ENCODE measurements at places on chromosomes 5 and 9. TPM values are rescaled to one million over a fixed set of nuclear protein-coding genes. Genes with fewer than 3 reads are reported as not detected.
A peak's percentile ranks its signal among the peaks of the same experiment; 100 is the strongest.

The LCP2 gene
- total RNA-seq: 0.09 TPM

DNA sequence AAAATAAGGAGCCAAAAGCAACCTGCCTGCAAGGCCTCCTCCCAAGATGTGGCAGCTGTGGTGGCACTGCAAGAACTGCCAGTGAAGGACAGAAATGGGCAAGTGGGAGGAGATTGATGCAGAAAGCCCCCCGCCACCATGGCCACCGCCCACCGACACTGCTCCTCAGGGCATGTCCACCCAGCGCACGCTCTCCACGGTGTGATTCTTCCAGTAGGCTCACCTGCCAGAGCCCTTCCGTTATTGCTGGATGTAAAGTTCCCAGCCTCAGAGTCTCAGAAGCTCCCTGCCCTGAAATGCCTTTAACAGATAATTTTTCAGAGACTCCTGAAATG is 155.2 kb upstream of the PHYKPL start:
- no peak for DNase-seq

DNA sequence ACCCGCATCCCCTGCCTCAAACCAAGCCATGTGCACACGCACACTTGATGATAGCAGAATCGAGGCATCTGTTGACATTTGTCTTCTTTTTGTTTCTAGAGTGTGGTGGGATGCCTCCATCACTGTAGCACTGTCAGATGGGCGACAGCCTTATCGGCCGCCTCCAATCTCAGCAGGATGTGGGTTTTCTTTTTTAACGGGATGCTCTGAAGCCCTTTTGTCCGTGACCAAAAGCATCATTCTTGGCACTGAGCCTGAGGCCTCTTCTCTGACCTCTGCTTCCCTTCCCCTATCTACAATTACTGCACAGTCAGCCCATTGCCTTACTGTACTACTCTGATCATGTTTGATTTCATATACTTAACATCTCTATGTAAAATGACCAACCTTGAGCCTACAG is 78.3 kb downstream of the LMNB1 start:
- DNase-seq: no peak

GRCh38 chr5:102865171-102865509 is 110.0 kb downstream of the PAM start:
- peak; percentile 34 for DNase-seq

- DNase-seq: peak; percentile 41
These were observed 2.5 kb upstream of the ZNF474 start for GRCh38 chr5:122126756-122127321.

- peak; percentile 46 for DNase-seq
These were observed 22.0 kb upstream of the WNK2 start for GRCh38 chr9:93161786-93162562.

DNA sequence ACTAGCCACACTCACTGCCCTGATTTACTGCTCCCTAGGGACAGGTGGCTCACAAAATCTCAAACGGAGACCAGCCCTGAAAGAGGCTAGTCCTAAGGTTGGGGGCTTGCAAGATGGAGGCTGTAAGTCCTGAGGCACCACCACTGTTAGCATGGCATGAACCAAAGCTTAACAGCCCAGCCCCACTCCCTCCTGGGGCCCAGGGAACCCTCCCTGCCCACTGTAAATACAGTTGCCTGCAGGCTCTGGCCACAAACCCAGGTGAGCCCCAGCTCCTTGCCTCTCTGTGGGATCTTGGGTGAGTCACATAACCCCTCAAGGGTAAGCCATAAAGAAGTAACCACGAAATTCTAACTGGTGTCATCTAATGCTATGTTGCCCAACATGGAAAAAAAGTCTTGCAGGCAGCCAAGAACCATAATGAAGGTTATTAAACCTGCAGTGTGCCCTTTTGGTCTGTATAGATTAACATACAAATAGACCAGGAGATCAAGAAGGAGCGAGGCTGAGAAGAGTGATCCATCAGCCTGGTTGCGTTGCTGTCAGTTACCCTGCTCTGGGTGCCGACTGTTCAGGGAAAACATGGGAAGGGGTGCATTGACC is 1.7 kb upstream of the POMT1 start:
- peak; percentile 58 for DNase-seq

The DAPK1 gene
- 31.1 TPM for total RNA-seq

- no peak for DNase-seq
These were observed 305.5 kb upstream of the SEMA6A start for GRCh38 chr5:116880150-116880549.

The MXD3 gene
- 2.8 TPM for total RNA-seq

DNA sequence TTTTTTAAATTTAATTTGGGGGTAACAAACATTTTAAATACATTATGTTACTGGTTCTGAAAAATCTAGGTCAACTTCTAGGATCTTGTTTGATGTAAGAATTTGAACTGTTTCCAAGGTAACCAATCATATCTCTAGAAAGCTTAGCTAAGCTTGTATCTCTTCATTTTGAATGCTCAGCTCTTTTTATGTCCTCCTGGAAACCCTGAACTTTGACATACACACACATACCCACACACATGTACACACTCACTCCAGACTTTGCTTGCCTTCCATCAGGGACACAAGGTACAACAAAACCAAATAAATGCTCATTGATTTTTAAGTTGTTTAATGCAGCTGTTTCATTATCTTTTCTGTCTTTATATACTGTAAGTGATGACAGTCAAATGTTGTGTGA is 178.5 kb downstream of the RAB3C start:
- DNase-seq: no peak

GRCh38 chr9:107280543-107280942 is 2.5 kb upstream of the RAD23B start:
- DNase-seq: no peak

DNA sequence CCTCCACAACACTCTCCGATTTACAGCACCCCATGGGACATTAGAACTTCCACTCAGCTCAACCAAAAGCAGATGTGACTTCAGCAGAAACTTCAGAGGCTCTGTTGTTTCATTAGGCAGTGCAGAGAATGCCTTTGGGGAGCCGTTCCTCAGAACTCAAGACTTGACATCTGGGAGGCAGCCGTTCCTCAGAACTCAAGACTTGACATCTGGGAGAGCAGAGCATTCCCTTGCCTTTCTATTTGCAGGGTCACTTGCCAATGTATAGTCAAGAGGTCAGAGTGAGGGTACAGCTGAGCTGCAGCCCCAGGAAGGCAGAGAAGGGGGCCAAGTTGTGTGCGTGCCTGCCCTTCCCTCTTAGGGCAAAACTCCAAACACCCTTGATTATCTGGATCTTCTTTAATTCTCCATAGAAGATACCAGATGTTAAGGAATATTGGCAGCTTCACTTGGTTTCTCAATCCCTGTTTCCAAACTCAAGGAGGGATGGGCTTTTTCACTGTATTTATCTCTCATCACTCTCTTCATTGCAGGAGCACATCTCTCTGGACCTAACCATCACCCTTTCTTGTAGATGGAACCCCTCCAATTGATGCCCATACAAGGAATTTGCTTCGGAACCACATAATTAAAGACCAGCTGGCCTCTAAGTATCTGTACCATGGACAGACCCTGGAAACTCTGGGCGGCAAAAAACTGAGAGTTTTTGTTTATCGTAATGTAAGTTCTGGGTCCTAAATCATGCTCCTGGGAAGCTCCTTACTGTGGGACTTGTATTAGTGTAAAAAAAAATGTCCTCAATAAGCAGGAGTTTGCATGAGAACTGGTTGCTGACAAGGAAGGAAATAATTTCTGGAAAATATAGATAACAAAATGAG is 25.6 kb downstream of the TGFBI start:
- DNase-seq: no peak

The HTR4 gene
- not detected for total RNA-seq

GRCh38 chr5:89117124-89117644 is 234.2 kb upstream of the MEF2C start:
- DNase-seq: peak; percentile 25

DNA sequence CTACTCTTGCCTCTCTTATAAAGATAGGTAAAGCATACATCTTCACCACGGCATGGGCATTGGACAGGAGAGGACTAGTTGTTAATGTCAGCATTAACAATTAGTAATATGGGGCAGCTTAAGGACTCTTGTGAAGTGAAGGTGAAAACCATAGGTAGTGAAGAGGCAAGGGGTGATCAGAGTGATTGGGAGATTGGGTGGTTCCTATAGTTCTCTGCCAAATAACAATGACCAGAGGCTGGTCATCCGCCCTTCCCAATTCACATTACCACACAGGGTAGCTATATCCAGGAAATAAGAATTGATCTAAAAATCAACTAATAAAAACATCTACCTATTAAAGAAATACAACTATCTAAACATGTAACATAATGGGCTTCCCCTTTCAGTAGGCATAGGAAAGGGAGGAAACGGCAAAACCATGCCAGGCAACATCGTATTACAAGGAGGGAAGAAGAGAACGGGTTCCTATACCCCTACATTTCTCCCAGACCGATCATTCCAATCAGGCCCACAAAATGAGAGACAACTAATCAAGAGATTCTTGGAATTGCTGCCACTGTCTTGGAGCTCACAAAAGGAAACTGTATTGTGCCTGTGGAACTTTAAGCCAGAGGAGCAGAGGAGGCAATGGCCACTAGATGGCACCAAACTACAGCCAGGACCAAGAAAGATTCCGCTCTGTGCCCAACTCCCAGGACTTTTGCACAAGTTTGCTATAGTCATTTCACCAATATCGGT is 121.6 kb downstream of the FBXL17 start:
- DNase-seq: peak; percentile 59

The TLR4 gene
- 9.1 TPM for total RNA-seq

The IL3 gene
- total RNA-seq: not detected

- DNase-seq: no peak
These were observed 237.3 kb downstream of the DRD1 start for GRCh38 chr5:175206669-175207068.

The SLC4A9 gene
- total RNA-seq: not detected

DNA sequence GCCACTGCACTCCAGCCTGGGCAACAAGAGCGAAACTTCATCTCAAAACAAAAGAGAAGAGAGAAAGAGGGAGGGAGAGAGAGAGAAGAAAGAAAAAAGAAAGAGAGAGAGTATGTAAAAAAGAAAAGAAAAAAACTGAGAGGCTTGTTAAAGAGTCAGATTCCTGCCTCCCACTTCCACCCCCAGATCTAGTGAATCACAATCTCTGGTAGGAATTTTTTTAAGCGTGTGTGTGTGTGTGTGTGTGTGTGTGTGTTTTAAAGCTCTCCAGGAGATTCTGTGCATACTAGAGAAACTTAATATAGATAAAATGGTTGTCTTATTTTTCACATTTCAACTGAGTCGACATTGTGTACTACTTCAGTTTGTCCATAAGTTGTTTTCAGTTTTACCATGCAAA is 32.0 kb downstream of the SAR1B start:
- DNase-seq: peak; percentile 85

The AQP3 gene
- 4.6 TPM for total RNA-seq

GRCh38 chr9:78115073-78115472 is 83.5 kb upstream of the GNAQ start:
- no peak for DNase-seq

GRCh38 chr5:177604656-177605055 is 4.7 kb downstream of the B4GALT7 start:
- DNase-seq: no peak

DNA sequence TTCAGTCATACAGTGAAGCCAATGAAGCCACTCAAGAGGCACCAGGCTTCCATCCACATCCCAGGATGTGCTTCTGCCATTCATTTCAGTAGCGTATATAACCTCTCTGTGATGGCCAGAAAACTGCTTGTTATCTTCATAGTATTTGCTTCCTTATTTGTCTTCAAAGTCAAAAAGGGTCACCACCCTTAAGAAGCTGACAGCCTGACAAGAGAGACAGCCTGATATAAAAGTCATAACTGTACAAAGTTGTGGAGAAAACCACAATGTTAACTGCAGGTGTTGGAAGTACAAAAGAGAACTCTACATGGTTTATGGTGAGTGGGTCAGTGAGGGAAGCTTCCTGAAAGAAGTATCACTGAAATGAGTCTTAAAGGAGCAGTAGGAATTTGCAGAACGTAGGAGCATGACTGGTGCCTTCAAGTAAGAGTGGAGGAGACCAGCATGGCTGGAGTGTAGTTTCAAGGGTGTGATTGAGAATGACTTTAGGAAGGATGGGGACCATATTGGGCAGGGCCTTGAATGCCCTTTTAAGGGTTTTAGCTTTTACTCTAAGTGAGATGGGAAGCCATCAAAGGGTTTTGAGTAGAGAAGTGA is 33.7 kb downstream of the NIM1K start:
- DNase-seq: no peak

DNA sequence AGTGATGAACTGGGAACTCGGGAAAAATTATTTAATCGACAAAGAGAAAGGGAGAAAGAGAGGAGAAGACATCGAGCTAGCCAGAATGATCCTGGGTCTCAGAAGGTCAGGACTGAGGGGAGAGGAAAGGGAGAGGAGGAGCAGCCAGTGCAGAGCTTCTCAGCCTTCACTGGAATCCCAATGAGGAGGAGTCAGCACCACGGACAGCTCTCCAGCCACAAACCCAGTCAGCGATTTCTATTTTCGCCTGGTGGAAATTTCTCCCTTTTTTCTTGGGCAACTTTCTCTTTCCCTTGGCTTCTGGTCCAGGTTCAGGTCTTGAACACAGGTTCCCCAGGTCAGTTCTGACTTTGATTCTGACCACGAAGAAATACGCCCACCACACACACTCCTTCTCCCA is 1.6 kb upstream of the BRINP1 start:
- peak; percentile 17 for DNase-seq

DNA sequence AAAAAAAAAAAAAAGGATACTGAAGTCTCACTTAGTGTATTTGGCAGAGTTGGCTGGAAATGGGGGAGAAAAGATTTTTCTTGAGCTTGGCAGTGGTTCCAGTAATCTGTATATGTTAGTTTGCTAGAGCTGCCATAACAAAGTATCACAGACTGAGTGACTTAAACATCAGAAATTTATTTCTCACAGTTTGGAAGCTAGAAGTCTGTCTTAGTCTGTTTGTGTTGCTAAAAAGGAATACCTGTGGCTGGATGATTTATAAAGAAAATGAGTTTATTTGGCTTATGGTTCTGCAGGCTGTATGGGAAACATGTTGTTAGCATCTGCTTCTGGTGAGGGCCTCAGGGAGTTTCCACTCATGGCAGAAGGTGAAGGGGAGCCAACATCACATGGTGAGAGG is 89.6 kb upstream of the CEP78 start:
- DNase-seq: peak; percentile 77

DNA sequence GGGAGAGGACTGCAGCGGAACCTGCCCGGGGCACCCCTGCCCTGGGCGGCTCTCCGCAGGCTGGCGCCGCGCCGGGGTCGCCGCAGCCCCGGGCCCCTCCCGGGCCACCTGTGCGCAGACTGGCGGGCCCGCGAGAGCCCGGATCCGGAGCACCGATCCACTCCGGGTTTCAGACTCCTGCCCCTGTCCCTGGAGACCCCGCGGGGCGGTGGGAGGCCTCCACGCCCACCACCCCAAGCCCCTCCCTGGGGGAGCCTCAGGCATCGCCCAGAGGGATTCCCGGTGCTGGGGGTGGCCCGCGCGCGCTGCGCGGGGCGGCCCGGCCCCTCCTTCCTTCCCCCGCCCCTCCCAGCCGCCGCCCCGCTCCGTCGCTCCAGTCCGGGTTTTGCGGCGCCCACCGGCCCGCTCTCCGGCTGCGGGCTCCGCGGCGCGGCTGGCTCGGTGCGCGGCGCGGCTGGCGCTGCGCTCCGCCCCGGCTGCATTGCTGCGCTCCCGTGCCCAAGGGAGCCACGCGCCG is at the start of gene UNC5A:
Gene UNC5A, plus strand, starts transcription at position 479 of the 517 bp plus-strand sequence. CDS start 192 bp downstream, outside the sequence.
- peak; percentile 31 for DNase-seq

- no peak for DNase-seq
These were observed 200.0 kb downstream of the ATP10B start for GRCh38 chr5:160651692-160652645.
